ENCODE measurements at places on chromosomes 4 and X.

- no peak for DNase-seq
Observed at GRCh38 chr4:6963139-6963611, 53.5 kb downstream of the TBC1D14 start.

- no peak for DNase-seq
Observed at GRCh38 chr4:114727461-114727860, 128.9 kb downstream of the UGT8 start.

GRCh38 chr4:145709843-145710242, 29.9 kb downstream of the C4orf51 start:
- no peak for DNase-seq

GRCh38 chrX:66017659-66018170, 22.2 kb downstream of the VSIG4 start:
- no peak for DNase-seq

GRCh38 chr4:42632653-42633382, 24.1 kb downstream of the ATP8A1 start:
- DNase-seq = no peak

DNA sequence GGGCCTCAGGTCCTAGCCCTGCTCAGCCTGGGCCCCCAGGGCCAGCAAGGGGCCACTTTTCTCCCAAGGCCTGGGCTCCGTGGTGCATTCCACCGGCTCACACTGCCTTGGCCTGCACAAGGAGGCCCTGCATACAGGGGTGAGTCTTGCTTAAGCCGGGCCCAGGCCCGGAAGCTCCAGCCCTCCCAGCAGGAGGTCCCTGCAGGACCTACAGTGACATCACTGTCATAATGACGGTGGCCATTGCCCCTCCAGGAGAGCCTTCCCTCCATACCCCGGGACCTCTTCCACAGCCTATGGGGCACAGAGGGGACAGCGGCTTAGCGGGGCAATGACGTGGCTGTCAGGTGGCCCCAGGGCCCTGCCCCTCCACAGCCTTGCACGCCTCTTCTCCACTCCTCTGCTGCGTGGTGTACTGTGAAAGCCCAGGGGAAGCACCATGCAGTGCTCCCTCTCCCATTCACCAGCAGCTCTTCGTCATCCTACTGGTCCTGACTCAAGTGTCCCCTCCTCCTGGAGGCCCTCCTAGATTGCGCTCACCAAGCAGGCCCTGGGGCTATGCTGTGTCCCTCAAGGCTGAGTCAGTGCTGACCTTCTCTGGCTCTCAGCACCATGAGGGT, 32.3 kb upstream of the AFAP1 start:
- DNase-seq = no peak

GRCh38 chrX:115409551-115409950, 120.0 kb downstream of the LUZP4 start:
- DNase-seq = no peak

GRCh38 chr4:102219129-102219528, 126.2 kb downstream of the SLC39A8 start:
- no peak for DNase-seq

GRCh38 chr4:165385126-165385525, 6.3 kb downstream of the CPE start:
- no peak for DNase-seq

- DNase-seq = no peak
Observed at GRCh38 chr4:22473268-22473667, 42.6 kb downstream of the ADGRA3 start.

GRCh38 chrX:819684-820083, 189.1 kb downstream of the SHOX start:
- DNase-seq = no peak

GRCh38 chrX:140057001-140057411, 91.7 kb upstream of the CXorf66 start:
- DNase-seq = peak; percentile 27

DNA sequence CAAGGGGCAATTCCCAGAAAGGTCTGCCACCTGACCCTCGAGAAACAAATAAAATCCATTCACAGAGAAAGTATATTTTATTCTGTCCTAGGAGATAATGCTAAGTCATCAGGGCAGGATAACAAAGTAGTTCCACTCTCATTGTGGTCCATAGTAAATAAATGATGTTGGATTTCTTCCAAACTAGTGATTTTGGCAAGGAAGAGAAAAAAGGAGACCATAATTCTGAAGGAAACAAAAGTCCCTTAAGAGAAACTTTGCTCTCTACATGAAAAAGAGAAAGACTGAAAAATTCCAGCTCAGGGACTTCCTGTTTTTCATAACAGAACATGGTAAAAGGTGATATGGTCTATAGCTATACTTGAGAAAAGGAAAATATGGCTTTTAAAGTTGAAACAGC, 71.5 kb upstream of the DDX60 start:
- DNase-seq = no peak

GRCh38 chr4:187302457-187303150, 578.9 kb upstream of the FAT1 start:
- DNase-seq = no peak

DNA sequence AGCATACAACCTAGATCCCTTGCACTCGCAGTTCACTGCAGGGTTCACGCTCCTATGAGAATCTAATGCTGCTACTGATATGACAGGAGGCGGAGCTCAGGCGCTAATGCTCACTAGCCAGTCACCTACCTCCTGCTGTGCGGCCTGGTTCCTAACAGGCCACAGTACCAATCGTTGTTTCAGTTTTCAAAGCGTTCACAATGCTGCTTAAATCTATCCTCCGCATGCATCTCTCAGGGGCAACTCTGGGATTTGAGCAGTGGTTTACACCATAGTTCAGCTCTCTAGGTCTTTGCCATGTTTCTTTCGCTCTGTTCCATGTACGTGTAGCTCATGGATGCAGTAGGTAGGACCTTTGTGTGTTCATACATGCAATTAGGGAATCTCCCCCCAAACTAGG, 47.2 kb downstream of the CLOCK start:
- DNase-seq = no peak

GRCh38 chrX:109974906-109975655, 27.8 kb upstream of the TMEM164 start:
- no peak for DNase-seq

DNA sequence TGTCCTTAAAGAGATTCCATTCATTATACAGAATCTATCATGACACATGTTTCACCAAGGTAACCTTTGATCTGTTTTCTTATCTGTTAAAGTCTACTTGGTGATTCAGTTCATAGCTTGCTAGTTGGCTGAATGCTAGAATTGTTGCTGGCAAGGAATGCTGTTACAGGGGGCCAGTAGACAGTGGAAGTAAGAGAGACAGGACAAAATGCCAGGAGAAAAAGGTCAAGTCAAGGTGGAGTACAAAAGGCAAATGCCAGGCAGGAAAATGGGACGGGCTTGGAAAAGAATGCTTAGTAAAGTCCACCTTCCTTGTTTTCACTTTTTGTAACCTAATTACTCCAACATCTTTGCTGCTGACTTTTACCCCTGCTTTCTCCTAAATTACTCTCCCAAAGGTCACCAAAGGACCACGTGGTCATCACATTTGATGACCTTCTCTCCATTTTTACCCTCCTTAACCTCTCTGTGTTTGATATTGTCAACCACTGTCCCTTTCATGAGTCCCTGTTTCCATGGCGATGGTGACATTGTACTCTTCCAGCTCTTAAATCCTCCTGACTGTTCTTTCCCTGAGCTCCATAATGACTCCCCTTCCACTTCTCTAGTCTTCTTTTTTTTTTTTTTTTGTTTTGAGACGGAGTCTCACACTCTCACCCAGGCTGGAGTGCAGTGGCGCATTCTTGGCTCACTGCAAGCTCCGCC, 24.5 kb upstream of the TAPT1 start:
- DNase-seq = no peak

DNA sequence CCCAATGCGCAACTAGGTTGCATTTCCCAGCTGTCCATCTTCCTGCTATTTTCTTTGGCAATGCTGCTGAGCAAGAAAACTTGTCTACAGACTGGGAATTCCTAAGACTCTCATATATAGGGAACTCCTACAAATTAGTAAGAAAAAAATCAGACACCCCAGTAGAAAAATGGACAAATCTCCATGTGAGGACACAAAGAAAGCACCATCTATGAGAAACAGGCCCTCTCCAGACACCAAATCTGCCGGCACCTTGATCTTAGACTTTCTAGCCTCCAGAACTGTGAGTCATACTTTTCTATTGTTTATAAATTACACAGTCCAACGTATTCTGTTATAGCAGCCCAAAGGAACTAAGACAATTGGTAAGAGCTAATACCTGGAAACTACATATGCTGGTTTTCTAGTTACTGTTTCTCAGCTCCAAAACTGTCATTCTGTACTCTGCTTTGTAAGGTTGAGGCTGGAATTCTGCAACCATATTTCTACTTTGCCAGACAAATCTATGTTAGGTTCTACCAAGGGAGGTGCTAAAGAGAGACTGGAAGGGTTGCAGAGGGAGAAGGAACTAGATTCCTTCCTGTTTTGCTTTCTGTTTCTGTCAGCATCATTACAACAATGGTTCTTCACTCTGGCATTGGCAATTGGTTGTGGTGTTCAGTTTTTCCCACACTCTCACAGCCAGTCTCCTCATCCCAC, 35.7 kb upstream of the FAM241A start:
- DNase-seq = no peak

GRCh38 chrX:124555036-124555595, 208.8 kb downstream of the SH2D1A start:
- DNase-seq = no peak

DNA sequence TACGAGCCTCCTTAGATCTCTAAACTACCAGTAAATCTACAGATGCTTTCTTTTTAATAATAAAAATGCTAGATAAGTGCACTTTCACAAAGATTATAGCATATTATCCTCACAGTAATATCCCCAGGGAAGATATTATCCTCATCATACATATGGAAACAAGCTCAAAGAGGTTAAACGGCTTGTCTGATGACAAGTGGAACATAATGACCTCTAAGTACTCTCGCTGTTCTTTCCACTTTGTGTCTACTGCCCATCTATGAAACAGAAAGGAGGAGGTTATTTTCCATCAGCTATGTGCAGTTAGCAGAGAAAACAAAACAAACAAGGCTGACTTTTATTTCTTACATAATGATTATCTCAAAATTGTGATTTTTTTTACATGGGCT, 42.8 kb upstream of the PRDM8 start:
- DNase-seq = no peak

DNA sequence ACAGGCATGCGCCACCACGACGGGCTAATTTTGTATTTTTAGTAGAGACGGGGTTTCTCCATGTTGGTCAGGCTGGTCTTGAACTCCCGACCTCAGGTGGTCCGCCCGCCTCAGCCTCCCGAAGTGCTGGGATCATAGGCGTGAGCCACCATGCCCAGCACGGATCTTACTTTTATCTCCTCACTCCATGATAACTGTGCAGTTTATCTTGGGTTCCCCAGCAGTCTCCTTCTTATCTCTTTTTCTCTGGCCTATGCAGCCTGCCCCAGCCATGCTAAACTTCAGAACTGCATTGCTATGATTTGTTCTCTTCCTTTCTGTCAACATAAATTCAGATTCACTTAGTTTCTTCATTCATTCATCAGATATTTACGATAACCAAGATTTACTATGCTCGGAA, 22.4 kb downstream of the PAGE1 start:
- no peak for DNase-seq

GRCh38 chr4:177264788-177265422, 44.8 kb upstream of the NEIL3 start:
- no peak for DNase-seq

DNA sequence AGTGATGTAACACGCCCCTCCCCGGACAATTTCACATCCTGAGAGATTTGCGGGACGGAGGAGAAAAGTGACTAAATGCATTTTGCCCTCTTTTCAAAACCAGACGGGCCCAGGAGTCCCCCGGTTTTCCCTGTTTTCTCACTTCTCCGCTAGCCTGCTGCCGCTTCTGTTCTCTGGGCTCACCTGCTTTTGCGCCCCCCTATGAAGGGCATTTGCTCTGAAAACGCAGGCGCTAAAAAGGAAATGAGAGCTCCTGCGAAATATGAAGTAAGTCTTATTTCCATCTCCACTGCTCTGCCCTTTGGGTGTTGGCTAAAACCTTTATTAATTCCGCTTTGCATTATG, 613 bp upstream of the TMEM47 start:
- DNase-seq = no peak

DNA sequence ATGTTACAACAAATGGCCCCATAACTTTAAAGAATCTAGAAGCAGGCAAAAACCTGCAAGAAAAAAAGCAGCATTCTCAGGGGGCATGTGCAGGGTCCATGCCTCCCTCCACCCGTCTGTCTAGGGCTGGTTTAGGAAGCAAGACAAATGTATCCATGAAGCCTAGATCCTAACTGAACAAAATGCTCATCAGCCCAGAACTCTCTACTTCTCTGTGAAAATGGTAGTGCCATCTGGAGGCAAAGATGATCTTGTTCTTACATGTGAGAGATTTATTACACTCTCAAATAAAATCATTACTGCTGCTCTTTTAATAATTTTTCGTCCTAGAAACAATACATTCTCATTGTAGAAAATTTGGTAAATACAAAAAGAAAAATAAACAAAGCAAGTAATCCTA, 26.7 kb downstream of the NR3C2 start:
- peak; percentile 15 for DNase-seq

- DNase-seq = no peak
Observed at GRCh38 chr4:189364032-189364449, 576.6 kb upstream of the FRG1 start.

- DNase-seq = no peak
Observed at GRCh38 chr4:173426064-173426463, 27.1 kb upstream of the SCRG1 start.
